Epithelial cell of esophagus (primary cell): ENCODE measurements at places on chromosomes 1 and 21.

DNA sequence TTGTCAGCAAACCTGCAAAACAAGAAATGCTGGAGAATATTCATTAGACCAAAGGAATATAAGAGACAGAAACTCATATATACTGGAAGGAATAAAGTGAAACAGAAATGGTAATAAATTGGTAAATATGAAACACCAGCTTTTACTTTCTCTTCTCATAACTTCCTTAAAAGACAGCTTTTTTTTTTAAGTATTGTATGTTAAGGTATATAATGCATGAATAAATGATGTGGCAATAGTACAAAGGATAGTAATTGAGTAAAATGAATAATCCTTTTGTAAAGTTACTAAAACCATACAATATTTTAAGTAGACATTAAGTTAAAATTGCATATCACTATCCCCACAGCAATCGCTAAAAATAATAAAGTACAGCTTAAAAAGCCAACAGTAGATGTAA lies 64.8 kb downstream of the TRIM33 start:
- no peak for DNase-seq

- DNase-seq: no peak
Observed at GRCh38 chr1:24903011-24903461, 27.0 kb downstream of the RUNX3 start.

- DNase-seq: no peak
Observed at GRCh38 chr1:225934711-225935110, 6.3 kb downstream of the LEFTY2 start.

DNA sequence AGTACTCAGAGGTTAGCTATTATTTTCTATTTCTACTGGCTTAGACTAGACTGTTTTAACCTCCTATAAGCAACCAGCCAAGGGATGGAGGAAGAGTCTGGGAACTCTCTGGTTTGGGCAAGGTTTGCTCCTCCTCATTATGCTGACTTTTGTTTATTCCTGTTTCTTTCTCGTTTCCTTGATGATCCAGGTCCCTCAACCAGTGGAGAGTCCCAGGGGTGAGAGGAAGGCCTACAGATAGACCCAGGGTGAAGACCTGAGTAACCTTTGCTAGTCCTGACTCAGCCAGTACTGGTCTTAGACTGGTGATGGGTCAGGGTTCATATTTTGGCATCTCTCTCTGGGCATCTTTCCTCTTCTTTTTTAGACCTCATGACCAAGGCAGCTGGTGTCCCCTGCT lies 5.4 kb downstream of the TUFT1 start:
- no peak for DNase-seq

DNA sequence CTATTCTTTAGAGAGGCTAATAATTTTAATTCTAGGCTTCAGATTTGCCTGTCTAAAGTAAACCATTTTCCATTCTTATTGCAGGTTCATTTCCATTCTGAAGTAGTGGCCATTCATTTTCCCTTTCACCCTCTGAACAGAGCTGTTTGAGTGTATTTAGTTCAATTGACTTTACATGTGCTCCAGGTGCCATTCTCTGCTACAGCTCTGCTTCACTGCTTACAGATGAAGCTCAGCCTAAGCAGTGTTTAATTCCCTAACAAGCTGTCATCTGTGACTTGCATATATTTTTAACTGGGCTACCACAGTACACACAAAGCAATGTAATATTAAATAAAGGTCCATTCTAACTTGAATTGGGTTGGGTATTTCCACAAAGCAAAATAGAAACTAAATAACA lies 1031.6 kb downstream of the KCNT2 start:
- DNase-seq: no peak
